HepG2 (cell line): ENCODE measurements at places on chromosomes 3 and 15.

DNA sequence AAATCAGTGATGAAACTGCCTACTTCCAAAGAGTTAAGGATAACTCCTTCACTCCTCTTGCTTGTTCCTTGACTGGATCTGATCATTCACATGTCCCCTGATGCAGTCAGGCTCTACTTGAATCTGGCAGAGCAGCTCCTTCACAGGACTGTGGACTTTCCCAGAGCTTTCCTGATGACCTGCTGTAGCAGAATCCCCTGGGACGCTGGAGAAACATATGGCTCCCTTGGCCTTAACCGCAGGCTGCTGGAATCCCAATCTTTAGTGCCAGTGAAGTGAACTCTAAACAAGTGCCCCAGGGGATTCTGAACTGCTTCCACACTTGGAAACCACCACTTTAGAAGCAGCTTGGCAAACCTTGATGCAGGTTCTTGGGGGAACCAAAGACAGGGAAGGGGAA lies 217.8 kb downstream of the CHST2 start:
- no peak for DNase-seq

DNA sequence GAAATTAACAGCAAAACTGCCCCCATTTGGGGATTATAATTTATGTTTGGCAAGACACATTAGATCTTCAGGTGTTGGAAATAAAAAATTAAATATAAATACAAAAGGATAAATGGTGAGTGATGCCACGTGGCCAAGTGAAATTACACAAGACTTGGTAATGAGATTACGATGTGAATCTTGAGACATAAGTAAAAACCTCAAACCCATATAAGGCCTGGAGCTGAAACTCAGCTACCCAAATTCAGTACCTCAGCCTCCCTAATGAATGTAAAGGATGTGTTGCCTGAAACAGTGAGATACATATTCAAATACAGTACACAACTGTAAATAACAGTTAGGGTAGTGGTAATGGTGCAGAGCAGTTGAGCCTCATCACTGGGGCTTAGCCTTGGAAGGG lies 1146.6 kb downstream of the OTOL1 start:
- DNase-seq = no peak

DNA sequence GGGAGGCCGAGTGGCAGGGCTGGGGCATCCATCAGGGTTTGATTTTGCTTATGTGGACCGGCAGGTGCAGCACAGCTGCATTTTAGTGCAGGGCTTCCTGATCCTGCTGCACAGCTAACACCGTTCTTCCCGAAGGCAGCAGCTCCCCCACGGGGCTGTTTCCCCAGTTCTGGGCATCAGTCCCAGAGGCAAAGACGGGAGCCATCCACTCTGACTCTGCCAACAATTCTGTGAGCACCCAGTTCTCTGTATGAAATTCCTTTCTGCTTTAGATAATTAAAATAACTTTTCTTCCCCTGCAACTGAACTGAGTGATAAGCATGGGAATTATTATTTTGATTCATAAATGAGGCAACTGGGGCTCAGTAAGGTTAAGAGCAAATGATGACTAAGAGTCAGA lies 262.9 kb upstream of the ATP10A start:
- no peak for DNase-seq

GRCh38 chr3:123297627-123297899 lies 95.8 kb downstream of the SEC22A start:
- no peak for DNase-seq

DNA sequence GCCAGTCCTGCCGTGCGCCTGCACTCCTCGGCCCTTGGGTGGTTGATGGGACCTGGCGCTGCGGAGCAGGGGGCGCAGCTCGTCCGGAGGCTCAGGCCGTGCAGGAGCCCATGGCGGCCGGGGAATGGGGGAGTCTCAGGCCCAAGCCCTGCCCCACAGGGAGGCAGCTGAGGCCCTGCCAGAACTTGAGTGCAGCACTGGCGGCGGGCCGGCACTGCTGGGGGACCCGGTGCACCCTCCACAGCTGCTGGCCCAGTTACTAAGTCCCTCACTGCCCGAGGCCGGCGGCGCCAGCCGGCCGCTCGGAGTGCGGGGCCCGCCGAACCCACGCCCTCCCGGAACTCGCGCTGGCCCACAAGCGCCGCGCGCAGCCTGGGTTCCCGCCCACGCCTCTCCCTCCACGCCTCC lies 190.9 kb upstream of the MME start:
- no peak for DNase-seq

DNA sequence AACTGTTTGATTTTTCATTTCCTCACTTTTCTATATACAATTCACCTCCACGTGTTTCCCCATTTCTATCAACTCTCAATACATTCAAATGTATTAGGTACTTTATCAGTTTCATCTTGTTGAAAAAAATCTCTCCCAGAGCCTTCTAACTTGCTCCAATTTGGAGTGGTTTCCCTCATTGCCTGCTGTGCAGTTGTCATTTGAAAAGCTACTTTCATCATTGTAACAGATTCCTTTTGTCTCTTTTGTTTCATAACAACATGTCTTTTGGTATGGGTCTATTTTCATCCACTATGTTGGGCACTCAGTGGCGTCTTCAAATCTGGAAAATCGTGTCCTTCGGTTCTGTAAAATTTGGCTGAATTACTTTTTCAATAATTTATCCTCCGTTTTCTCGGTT lies 75.0 kb downstream of the NR2E3 start:
- no peak for DNase-seq

DNA sequence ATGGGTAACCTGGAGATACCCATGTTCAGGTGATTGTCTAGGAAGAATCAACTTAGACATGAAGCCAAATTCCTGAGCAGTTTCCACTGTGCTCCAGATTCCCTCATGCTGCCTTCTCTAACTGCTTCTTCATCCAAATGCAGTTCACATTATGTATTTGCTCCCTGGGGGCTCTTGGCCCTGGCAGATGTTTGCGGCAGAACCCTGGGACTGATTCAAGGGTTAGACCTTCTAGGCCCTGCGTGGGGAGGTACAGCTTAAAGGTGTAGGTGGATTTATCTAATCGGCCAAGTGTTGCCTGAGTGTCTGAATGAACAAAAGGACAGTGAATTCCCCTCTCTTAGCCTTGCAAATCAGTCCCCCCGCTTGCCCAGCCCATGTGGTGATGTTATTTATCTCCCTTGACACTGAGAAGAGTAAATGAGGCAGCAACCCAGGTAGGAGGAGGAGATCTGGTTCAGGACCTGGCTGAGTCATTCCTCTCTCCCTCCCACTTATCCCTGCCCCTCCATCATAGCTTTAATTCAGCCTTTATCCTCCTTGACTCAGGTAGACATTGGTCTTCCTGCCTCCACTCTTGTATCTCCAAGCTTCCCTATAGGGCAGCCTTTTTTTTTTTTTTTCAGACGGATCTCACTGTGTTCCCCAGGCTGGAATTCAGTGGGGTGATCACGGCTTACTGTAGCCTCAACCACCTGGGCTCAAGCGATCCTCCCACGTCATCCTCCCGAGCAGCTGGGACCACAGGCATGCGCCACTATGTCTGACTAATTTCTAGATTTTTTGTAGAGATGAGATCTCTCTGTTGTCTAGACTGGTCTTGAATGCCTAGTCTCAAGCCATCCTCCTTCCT lies 54.8 kb downstream of the MAGEF1 start:
- DNase-seq = no peak

DNA sequence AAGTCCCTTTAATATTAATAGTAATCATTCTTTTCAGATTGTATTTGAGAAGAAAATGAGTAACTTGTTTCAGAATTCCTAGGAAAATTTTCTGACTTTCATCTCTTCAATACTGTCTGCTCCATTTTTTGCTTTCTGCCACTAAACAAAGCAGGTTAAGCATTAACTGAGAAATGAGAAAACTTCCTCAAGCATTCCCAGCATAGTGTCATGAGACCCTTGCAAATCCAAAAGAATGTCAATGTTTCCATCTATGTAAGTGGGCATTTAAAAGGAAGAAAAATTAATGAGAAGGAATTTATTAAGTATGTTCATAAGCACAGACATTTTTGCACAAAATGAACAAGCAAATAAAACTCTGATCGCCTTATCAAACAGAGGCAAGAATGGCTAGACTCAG lies 148.0 kb upstream of the STRIT1 start:
- no peak for DNase-seq

DNA sequence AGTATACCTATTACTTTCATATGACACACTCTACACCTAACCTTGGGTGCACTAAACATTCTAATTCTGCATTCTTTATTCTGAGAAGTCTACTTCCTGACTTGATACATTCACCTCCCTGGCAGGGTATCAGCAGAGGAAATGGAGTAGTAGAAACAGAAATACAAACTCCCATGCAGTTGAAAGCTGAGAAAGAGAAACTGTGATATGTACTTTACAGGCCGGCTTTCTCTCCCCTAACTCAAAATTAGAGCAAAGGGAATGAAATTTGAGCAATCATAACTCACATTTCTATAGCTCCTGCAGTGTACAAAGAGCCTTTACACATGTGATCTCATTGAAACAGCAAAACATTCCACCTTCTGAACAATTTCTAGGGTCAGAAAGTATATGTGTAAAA lies 135.5 kb upstream of the COL8A1 start:
- DNase-seq = no peak

DNA sequence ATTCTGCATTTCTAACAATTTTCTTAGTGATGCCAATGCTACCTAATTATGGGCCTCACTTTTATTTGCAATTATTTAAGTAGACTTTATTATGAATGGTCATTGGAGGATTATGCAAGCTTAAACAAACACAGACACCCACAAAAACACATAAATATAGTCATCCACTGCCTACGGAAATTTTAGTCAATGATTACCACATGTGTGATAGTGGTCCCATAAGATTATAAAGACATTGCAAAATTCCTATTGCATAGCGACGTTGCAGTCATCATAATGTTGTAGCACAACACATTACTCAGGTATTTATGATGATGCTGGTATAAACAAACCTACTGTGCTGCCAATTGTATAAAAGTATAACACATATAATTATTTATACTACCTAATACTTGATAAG lies 247.8 kb upstream of the ALCAM start:
- DNase-seq = no peak

- no peak for DNase-seq
Observed at GRCh38 chr3:159832024-159832423, 156.6 kb upstream of the IL12A start.

DNA sequence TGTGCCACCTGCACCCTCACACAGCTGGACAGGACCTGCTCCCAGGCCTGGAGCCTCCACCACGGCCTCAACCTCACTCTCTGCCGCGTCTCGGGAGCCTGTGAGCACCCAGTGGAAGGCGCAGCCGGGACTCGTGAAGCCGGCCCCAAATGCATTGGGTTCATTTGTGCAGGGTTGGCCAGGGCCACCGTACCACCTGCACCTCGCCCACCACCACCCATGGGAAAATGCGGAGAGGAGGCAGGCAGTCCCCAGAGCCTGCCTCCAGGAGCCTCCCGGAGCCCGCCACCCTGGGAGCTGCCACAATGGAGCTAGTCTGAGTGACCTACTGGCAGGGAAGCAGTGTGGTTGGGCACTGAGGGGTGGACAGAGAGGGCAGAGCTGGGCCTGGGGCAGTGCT lies 62.5 kb upstream of the HRH1 start:
- no peak for DNase-seq

- DNase-seq = no peak
Observed at GRCh38 chr15:39502611-39503195, 78.2 kb upstream of the THBS1 start.

GRCh38 chr15:93214106-93214505 lies 125.1 kb upstream of the RGMA start:
- no peak for DNase-seq

DNA sequence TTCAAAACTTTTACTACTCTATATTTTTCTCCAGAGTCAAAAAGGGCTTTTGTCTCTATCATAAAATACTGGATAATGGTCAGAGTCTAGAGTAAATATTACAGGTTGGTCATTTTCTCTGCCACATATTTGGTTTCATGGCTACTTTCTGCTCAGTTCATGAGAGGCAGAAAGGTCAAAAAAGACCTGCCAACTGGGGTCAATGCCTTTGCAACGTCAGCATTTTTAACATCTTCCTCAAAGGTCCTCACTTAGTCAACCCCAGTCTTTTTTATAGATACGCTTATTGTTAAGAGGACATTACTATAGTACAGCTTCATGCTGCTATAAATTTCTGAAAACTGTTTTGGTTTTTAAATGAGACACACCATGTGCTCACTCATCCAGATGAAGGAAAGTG lies 312.1 kb upstream of the ARHGEF26 start:
- DNase-seq = no peak

- DNase-seq = no peak
Observed at GRCh38 chr3:58366699-58367098, 34.0 kb downstream of the PXK start.

- peak; percentile 79 for DNase-seq
Observed at GRCh38 chr15:82936966-82937711, 15.4 kb downstream of the HOMER2 start.

GRCh38 chr3:180990505-180990904 lies 969 bp upstream of the DNAJC19 start:
- no peak for DNase-seq

DNA sequence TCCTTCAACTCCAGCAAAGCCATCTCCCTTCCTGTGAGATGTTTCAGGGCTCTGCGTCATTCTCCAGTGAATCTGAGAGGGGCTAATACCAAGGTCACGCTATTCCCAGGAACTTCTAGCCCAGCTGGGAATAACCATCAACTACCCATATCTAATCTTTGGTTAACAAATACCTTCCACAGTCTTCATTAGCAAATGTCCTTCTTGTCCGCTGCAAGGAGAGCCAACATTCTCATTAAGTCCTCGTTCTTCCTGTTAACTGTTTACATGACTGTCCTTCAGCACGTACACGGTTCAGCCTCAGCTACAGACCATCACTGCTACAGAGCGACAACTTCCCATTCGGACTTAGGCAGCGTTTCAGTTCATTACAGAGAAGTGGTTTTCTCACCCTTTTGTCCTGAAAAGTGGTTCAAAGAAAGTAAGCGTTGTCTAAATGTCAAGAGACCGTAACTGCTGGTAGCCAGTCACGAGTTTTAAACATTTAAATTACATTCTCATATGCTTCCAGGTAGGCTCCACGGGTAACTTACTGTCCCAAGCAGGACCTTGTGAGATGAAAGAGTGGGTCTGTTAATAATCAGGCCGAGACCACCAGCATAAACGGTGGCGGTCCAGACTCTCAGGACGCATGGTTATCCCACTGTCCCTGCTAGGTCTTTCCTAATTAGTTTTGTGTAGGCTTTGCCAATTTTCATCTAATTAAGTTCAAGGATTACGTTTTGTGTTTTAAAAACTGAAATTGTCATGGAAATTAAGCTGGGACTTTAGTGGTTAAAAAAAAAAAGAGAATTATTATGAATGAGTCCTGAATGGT lies 63.8 kb downstream of the CHSY1 start:
- no peak for DNase-seq

GRCh38 chr3:194541483-194541882 lies 54.7 kb upstream of the ATP13A3 start:
- DNase-seq = no peak

GRCh38 chr3:152126260-152126659 lies 142.5 kb upstream of the MBNL1 start:
- no peak for DNase-seq

DNA sequence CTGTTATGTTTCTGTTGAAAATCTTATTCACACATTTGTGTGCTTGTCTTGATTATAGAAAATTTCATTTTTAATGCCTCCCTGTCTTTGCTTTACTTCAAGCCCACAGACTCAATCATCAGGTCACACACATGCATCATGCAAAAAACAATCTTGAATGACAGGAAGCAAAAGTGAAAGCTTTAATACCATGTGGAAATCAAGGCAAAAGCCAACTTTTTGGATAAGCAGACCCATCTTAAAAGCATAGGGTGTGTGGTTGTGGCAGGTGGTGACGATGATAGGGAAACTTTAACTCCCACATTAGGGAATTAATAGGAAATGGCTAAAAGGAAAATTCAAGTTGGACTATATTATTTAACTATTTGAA lies 155.9 kb upstream of the EOMES start:
- no peak for DNase-seq

GRCh38 chr15:38145651-38146111 lies 107.0 kb upstream of the SPRED1 start:
- DNase-seq = no peak

GRCh38 chr3:130420466-130420865 lies 75.0 kb downstream of the COL6A5 start:
- DNase-seq = no peak
